ENCODE measurements at places on chromosomes 16 and 17.
A peak's percentile ranks its signal among the peaks of the same experiment; 100 is the strongest.

DNA sequence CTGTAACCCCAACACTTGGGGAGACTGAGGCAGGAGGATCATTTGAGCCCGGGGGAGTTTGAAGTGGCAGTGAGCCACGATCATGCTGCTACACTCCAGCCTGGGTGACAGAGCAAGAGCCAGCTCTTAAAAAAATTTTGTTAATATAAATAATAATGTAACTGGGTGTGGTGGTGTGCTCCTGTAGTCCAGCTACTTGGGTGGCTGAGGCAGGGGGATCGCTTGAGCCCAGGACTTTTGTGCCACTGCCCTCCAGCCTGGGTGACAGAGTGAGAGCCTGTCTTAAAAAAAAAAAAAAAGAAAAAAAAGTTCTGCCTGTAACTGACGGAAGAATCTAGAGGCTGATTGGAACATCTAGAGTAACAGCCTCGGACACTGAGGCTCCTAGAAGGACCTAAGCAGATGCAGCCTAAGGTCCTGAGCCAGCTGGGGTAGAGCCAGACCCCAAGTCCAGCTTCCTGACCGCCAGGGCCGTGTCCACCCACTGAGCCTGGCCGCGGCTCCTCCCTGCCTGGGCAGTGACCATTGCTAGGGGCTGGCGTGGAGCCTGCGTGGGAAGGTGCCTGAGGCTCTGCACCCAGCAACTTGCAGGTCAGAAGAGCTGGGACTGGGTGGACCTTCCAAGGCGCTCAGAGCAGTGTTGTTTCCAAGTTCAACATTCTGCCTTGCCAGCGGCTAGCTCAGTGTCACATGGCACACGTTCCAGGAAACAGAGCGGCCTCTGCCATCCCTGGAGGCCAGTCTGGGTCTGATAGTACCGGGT lies 209.4 kb upstream of the CIBAR2 start:
- no peak for DNase-seq

DNA sequence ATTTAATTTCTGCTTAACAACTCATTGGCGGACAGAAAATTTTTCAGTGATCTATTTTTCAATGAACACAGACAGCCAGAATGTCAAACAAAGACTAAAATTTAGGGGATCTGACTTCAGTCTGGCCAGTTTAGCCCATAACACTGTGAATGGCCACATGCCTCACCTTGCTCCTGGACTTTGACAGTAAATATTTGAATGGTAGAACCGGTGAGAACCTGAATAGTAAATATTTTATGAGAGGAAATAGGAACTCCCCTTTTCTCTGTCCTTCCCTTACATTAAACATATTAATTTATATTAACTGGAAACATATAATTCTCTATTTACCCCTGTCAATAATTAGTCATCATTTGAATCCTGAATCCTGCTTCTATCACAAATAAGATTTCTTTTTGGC lies 942.1 kb downstream of the KCNJ2 start:
- no peak for DNase-seq

DNA sequence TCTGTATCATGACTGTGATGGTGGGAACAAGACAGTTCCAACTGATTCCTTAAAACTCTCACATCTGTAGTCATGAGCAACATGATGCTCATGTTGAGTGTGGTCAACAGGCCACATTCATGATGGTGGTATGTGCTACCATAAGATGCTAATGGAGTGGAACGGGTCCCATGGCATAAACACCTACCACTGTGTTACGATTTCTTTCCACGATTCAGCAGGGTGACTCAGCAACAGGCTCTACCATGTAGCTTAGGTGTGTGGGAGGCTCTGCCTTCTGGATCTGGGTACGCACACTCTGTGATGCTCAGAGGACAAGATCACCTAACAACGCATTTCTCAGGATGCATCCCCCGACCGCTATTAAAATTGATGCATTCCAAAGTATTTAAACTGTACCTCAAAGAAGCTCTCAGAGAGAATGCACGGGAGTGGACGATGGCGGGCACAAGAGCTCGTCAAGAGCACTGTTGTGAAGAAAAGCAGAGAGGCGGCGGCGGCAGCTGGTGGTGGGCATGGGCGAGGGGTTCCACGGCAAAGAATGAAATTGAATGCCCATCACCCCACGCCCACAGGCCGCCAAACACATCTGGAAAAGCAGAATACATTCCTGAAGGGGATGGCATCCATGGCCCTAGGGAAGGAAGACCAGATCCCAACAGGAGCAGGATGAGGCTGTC lies 133.3 kb downstream of the ZNF778 start:
- no peak for DNase-seq

DNA sequence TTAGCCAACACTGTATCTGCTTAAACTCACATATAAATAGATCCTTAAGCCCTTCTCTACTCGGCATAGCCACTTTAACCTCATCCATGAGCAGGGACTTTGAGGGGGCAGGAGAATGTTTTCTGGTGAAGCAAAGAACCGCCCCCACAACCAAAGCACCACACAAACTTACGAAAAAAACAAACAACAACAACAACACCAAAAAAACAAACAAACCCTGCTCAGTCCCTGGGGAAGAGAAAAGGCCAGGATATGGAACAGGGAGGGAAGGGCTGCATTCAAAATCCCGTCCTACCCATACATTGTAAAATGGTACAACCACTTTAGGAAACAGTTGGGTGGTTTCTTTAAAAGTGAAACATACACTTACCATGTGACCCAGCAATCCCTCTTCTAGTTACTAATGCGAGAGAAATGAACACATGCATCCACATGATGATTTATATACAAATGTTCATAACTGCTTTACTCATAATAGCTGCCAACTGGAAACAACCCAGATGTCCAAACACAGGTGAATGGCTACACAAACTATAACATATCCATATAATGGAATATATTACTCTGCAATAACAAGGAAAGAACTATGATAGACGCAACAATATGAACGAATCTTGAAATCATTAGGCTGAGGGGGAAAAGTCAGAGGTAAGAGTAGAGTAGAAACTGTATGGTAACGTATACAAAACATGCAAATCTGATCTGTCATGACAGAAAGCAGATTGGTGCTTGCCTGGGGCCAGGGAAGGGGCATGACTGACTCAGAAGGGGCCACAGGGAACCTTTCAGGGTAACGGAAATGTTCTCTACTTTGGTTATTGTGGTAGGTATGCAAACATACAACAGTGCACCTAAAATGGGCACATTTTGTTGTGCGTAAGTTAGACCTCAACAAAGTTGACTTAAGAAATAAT lies 37.7 kb upstream of the TOB1 start:
- DNase-seq = peak; percentile 44

GRCh38 chr17:42659079-42659931 lies at the start of gene TUBG2:
TUBG2 (plus strand) TSS chr17:42659284; CDS start chr17:42659504, 220 bp downstream.
- DNase-seq = peak; percentile 71

- DNase-seq = no peak
These were observed 23.1 kb downstream of the DEF8 start for GRCh38 chr16:89971495-89972243.

DNA sequence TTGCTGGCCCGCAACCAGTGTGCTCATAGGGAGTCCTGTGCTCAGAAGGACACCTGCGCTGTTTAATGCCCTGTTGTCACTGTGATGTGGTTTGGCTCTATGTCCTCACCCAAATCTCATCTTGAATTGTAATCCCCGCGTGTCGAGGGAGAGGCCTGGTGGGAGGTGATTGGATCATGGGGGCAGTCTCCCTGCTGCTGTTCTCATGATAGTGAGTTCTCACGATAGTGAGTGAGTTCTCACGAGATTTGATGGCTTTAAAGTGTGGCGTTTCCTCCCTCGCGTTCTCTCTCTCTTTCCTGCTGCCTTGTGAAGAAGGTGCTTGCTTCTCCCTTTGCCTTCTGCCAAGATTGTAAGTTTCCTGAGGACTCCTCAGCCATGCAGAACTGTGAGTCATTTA lies 66.8 kb downstream of the AKAP1 start:
- no peak for DNase-seq

- no peak for DNase-seq
These were observed 76.5 kb downstream of the OR1D5 start for GRCh38 chr17:2986925-2987324.

DNA sequence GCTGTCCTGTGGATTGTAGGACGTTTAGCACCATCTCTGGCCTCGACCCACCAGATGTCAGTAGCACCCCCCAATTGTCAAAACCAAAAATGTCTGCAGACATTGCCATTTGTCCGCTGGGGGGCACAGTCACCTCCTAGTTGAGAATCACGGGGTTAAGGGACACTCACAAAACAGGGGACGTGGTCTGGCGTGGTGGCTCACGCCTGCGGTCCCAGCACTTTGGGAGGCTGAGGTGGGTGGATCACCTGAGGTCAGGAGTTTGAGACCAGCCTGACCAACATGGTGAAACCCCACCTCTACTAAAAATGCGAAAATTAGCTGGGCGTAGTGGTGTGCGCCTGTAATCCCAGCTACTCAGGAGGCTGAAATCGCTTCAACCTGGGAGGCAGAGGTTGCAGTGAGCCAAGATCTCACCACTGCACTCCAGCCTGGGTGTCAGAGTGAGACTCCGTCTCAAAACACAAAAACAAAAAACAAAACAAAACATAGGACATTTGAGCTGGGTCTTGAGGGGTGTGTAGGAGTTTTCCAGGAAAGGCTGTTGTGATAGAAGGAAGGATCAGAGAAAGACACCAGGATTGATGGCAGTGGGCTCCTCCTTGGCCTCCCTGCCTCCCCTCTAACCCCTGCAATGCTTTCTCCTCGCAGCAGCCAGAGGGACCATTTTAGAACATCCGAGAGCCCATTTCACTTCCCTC lies 171.8 kb upstream of the GSE1 start:
- DNase-seq = no peak

GRCh38 chr16:30521873-30522641 lies 4.3 kb downstream of the ZNF768 start:
- DNase-seq = no peak

- no peak for DNase-seq
These were observed 28.2 kb upstream of the ETV4 start for GRCh38 chr17:43574348-43574747.

DNA sequence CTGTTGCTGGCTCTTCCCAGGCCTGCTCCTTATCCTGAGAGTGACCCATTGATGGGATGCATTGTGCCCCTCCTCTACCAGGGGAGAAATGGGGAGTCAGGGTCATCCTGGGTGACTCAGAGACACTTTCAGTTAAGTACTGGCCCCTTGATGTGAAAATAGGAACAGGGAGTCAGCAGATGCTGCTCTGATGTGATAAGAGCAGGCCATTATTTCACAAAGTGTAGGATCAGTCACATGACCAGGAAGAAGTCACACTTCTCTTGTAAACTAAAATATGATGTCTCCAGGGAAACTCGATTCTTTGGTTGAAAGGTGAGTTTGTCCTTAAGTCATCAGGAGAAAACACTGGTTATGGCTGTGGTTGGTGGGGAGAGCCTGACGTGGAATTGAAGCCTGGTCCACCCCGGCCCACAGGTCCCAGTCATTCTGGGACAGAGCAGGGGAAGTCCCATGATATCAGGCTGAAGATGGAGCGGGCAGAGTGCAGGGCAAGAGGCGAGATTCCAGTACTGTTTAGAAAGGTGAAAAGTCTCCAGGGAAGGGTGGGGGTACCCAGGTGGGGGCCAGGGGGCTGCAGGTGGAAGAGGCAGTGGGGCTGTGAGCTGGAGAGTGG lies 88.6 kb upstream of the NLRP1 start:
- no peak for DNase-seq
